ENCODE measurements at places on chromosomes 7 and 10.

DNA sequence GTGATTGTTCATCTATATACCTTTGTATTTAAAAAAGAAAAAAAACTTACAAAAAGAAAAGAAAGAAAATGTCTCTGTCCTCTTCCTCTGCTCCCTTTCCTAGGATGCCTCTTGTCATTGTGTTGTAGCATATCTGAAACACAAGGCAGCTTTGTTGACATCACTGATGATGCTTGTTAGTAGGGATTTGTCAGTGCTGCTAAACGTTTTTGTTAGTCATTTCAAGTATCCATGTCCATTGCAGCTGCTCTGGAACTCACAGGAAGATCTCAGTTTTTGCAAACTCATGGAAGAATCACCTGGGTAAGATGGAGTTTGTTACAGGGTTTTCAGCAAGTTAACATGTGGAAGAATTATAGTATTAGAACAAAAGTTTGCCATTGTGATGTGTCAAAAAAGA lies 123.6 kb downstream of the CCSER2 start:
- DNase-seq: no peak

- DNase-seq: no peak
These were observed 95.3 kb upstream of the GNAI1 start for GRCh38 chr7:80039251-80039884.

- no peak for DNase-seq
These were observed 14.2 kb downstream of the DNAJC9 start for GRCh38 chr10:73232887-73233286.

GRCh38 chr10:128916383-128916782 lies 550.7 kb upstream of the MGMT start:
- no peak for DNase-seq

DNA sequence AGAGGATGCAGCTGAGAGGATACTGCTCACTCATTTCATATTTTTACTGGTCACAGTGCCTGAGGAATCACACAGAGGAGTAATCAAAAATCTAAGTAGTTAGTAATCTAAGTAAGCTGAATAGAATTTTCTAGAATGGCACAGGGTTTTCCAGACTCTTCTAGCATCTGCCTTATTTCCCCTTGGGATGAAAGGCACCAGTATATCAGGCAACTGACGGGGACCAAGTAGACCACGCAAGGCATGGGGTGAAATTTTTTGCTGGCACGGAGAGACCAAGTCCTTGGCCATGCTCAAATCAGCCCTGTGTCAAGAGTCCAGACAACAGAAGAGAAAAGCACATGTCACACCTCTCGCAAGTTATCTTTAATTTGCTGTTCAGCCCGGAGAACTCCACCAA lies 14.2 kb downstream of the NCOA4 start:
- DNase-seq: no peak

DNA sequence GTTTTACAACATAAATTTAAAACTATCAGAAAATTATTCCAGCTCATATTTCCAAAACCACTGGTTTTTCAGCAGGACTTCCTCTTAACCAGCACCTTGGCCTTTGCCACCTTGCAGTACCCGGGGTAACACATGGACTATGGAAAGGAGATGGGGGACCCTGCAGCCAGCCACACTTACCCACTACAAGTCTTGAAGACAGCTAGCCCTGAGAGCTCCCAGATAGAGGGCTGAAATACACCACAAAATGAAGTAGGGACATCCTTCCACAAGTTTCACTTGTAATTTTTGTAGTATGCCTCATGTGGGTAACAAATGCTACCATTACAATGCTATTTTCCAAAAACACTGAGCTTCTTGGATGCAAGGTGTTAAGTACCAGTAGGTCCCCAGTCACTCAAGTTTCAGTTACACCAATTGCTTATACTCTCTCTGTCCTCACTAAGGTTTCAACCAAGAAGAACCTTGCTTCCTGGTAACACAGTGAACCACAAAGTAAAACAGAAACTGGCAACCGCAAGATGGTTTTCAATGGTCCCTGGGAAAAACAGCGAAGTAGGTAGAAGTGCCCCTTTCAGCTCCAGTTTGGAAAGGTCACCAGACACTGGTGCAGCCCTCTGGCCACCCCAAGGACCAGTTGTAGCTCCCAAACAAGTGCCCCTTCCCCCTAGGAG lies 110.9 kb downstream of the SGMS1 start:
- no peak for DNase-seq

- no peak for DNase-seq
These were observed 84.0 kb upstream of the NPY start for GRCh38 chr7:24199978-24200377.

GRCh38 chr7:43768201-43768886 lies 9.9 kb downstream of the BLVRA start:
- no peak for DNase-seq

DNA sequence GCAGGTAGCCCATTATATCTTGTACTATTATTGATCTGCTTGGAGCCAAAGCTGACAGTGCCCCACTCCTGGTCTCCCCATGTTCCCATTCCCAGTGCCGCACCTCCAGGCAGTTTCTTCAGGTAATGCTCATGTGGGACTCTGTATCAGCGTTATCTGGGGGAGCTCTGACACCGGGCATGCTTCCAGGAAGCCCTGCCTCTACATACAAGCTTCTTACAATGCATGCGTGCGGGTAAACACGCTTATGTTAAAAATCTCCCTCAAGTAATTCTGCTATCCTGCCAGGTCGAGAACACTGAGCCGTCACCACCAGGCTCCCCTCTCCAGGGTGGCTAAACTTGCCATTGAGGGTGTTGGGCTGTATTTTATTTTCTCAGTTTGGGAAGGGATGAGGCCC lies 61.6 kb upstream of the LBX1 start:
- DNase-seq: no peak

DNA sequence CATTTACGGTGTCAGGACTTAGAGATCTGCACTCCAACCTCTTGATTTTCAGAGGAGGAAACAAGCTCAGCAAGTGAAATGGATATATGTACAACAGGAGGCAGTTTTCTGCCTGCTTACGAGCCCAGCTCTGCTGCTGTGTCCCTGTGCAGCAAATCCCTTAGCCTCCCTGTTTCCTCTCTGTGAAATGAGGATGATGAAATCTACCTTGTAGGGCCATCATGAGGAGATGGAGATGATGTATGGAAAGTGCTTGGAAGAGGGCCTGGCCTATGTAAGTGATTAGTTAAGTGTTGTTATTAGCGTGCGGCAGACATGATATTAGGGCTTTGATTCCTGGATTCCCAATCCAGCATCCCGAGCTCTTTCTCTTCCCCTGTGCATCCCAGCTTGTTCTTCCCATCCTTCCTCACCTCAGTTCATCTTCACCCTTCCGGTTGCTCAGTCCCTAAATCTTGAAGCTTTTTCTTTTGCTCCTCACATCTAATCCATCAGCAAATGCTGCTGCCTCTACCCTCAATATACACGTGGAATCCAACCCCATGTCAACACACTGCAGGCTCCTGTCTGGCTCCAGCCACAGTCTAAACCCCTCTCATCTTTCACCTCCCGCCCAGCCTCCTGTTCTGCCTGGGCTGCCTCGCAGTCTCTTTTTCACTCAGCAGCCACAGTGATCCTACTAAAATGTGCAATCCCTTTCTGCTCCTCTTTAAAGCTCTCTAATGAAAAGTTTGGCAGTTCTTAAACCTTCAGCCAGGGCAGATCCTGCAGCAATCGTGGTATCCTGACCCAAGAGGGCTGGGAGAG lies 113.8 kb downstream of the MARCHF5 start:
- no peak for DNase-seq

DNA sequence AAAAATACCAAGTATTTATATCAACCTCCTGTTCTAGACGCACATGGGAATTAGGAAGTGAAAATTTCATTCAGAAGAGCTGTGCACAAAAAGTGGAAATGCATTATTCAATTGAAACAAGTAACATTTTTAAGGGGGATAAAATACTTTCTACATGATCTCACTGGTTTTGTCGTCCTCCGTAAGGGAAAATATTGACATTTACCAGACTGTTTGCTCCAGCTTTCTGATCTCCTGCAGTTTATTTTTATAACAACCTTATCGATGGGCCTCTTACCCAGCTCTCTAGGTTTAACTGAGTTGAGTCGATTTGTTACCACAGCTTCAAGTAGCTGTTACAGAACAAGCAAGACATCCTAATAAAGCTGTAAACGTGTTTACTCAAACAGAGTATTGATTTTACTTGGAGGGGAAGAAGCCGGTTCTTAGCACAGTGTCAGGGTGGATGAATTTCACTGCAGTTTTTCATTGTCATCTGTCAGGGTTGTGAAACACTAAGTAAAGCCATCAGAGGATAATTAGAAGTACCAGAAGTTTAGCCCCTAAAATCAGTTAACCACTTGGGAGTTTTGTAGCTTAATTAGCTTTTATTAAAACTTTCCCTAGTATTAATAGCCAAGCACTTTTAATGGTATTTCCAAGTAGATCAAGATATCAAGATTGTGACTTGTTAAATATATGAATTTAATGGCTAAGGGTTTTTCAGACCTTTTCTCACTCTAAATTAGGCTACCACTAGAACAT lies 142.6 kb upstream of the KAT6B start:
- DNase-seq: no peak

DNA sequence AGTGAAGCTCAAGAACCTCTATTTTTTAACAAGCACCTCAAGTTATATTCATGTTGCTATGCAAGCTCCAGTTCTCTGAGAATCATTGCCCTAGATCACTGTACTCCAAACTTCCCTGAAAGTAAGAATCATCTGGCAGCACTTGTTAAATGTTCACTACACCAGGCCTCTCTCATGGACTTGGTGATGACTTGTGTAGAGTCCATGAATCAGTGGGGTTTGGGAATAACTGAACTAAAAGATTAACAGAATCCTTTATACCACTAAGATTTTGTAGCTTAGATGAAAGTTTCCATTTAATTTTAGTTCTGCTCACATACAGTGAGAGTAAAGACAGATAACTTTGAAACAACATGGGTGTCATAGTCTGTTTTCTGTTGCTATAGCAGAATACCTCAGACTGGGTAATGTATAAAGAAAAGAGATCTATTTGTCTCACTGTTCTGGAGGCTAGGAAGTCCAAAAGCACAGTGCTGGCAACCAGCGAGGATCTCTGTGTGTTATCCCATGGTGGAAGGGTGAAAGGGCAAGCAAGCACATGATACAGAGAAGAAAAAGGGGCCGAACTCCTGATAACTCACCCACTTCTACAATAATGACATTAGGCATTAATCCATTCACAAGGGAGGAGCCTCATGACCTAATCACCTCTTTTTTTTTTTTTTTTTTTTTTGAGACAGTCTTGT lies 27.9 kb upstream of the AOAH start:
- DNase-seq: no peak

- DNase-seq: no peak
These were observed 19.4 kb downstream of the KAZALD1 start for GRCh38 chr10:101080933-101081931.

GRCh38 chr7:47962262-47962661 lies 14.0 kb upstream of the PKD1L1 start:
- no peak for DNase-seq

DNA sequence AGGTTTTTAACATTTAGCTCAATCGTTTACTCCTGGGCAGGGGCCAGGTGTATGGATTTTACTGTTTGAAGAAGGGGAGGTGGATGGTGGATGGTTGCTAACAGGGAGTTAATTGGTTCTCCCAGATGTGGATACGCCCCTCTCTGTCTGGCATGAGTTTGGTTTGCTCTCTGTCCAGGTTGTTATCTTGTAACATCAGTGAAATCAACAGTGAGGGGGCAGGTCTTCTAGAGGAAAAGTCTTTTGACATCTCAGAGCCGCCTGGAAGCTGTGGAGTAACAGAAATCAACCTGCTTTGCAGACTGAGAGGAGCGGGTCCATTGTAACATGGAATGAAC lies 243.4 kb downstream of the MGMT start:
- no peak for DNase-seq

DNA sequence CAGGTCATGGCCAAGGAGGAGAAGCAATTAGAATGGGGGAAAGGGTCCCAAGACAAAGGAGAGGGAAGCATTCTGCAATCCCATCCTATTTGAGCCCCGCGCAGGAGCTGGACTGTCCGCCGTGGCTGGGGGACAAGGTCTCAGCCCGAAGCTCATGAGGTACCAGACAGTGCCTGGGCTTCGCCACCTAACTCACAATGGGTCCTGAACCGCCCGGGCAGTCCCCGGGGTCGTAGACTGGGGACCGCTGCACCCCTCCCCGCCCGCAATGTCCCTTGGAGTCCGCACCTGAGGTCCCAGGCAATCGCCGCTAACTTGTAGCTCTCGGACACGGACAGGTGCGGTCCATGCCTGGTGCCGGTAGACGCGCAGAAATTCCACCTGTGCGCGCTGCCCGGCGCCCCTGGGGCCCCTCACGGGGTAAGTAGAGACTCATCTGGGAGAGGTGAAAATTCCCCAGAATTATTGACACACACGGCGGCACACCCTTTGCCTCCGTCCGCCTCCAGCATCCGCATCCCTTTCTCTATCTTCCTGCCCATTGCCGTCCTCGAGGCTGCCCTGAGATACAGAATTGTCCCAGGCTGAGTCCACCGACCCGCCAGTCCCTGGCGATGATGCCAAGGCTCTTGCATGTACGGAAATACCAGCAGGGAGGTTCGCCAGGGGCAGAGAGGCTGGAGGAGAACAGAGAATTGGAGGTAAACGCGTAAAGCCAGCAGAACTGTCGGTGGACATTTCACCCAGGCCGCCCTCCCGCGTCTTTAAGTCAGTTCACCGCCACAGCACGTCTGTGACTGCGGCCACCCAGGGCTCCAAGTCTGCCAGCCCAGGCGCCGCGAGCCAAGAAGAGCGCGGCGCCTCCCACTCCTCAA lies 1.8 kb downstream of the CHRM2 start:
- no peak for DNase-seq

DNA sequence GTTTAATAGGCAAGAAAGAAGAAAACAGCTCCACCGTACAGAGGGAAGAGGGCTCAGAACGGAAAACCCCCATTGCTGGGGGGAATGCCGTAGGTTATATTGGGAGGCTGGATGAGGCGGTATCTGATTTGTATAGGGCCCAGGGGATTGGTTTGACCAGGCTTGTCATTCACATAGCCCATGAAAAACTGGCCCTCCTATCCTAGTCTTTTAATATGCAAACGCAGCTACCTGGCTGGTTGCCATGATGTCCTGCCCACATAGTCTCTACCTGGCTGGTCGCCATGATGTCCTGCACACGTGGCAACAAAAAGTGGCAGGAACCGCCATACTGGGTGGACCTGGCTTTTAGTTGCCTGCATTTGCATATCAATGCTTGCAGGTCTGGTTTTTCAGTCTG lies 84.7 kb downstream of the AUTS2 start:
- DNase-seq: no peak

- DNase-seq: no peak
These were observed 649.1 kb downstream of the TNS3 start for GRCh38 chr7:46932676-46933424.

All from stimulated activated CD8-positive, alpha-beta memory T cell treated with anti-CD3 and anti-CD28 coated beads, Interleukin-7, amount 100 ng/mL, for 24 hours (primary cell).